ENCODE measurements at places on chromosomes 12 and 14.

DNA sequence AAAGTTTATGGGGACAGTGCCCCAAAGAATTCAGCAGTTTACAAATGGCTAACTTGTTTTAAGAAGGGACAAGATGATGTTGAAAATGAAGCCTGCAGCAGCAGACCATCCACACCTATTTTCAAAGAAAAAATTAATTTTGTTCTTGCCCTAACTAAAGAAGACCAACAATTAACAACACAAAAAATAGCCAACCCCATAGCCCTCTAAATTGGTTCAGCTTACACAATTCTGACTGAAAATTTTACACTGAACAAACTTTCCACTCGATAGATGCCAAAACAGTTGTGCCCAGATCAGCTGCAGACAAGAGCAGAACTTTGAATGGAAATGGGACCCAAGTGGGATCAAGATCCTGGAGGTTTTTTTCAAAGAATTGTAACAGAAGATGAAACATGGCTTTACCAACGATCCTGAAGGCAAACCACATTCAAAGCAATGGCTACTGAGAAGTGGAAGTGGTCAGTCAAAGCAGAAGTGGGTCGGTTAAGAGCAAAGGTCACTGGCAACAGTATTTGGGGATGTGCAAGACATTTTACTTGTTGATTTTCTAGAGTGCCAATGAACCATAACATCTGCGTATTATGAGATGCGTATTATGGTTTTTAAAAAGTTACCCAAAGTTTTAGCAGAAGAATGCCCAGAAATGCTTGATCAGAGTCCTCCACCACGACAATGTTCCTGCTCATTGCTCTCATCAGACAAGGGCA, 30.0 kb downstream of the SLC39A9 start:
- DNase-seq, result no peak

DNA sequence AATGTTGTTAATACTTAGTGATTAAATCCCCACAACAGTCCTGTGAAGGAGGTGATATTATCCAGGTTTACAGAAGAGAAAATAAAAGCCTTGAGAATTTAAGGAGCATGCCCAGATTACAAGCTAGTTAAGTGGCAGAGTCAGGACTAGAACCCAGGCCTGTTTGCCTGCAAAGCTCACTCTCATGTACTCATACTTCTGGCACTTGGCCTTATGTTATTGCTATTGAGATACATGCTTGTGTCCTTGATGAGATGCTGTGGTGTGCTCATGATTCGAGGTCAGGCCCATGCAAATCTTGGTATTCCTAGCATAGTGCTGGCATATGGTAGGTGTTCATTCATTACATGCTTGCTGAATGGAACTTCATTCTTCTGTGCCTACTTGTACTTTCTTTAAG, 7.6 kb upstream of the EID3 start:
- no peak for DNase-seq

GRCh38 chr12:71312768-71313403, 126.7 kb upstream of the LGR5 start:
- no peak for DNase-seq

GRCh38 chr14:31761325-31761724, 200.1 kb downstream of the NUBPL start:
- DNase-seq, result no peak

- no peak for DNase-seq
These were observed 454.6 kb downstream of the PCNX1 start for GRCh38 chr14:71361874-71362273.

- no peak for DNase-seq
These were observed 254.2 kb downstream of the ACSS3 start for GRCh38 chr12:81332054-81332453.

- no peak for DNase-seq
These were observed 91.5 kb upstream of the PTGDR start for GRCh38 chr14:52175982-52176502.

GRCh38 chr12:106181401-106182114, 42.8 kb upstream of the NUAK1 start:
- DNase-seq, result no peak

Data from NCI-H187 treated with DMSO at 0.1 percent for 48 hours (cell line).